H1 (cell line): ENCODE measurements at places on chromosomes 2 and 18.

- DNase-seq: no peak
Observed at GRCh38 chr2:66438891-66439811, 4.2 kb downstream of the MEIS1 start.

DNA sequence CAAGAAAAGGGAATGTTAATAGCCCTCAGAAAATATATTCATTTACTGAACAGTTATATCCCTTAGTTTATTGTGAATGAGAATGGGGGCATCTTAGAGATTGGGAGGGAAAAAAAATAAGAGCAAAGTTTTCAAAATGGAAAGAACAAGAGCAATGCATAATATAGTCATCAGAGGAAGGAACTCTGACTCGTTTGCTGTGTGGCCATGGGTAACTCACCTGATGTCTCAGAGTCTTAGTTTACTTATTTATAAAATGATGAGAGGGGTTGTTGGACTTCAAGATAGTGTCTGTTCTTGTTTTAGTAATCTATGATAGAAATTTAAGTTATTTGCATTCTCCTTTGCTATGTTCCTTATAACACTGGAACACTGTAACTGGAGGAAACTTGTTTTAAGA is 70.7 kb downstream of the EML4 start:
- no peak for DNase-seq

DNA sequence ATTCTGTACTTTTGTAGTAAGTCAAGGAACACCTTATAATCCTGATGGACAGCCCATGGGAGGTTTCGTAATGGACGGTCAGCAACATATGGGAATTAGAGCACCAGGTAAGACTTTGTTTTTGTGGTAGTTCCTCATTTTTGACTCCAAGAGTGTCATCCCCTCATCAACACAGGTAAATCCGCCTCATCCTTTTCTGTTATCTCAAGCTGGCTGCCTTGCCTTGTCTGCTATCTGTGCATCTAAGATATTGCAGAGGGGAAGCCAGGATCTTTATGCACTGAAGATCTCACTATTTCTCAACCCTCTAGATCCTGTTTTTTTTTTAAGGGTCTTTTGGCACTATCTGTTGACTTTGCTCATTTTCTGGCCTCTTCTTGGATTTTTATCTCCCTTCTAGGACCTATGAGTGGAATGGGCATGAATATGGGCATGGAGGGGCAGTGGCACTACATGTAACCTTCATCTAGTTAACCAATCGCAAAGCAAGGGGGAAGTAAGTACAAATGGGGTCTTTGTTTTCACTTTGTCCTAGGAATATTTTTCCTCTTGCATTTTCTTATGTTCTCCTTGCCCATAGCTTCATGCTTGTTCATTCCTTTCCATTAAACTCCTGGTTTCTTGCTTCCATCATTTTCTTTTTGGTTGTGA is 133.8 kb downstream of the MEIS1 start:
- DNase-seq: no peak

DNA sequence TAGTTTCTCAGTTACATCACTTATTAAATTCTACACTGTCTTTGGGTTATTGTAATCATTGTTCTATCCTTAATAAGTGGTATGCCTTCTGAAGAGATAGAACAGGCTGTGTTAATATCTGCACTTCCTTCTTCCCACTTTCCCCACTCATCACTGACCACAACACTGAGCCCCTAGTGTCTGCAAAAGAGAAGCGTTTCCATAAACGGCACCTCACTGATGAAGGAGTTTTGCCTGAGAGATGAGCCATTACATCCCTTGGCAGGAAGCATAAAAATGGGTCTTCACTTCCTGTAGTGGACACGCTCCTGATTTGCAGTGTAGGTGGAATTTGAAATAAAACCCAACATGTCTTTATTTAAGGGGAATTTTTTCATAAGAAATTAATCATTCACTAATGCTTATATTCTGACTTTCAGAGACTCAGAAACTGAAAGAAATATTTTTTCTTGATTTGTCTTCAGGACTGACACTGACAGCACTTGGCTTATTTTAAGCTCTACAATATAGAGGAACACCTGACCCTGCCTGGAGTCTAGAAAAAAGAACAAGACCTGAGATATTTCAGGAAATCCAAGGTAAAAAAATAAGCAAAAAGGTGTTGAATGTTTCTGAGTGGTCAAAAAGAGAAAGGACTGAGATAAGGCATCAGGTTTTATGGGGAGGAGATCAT is 275.3 kb downstream of the RAD51AP2 start:
- DNase-seq: no peak

GRCh38 chr2:238241970-238242369 is 2.1 kb upstream of the HES6 start:
- DNase-seq: no peak

- DNase-seq: no peak
Observed at GRCh38 chr2:138814123-138814898, 34.1 kb upstream of the NXPH2 start.

- DNase-seq: no peak
Observed at GRCh38 chr18:36450264-36450663, 152.8 kb downstream of the FHOD3 start.

DNA sequence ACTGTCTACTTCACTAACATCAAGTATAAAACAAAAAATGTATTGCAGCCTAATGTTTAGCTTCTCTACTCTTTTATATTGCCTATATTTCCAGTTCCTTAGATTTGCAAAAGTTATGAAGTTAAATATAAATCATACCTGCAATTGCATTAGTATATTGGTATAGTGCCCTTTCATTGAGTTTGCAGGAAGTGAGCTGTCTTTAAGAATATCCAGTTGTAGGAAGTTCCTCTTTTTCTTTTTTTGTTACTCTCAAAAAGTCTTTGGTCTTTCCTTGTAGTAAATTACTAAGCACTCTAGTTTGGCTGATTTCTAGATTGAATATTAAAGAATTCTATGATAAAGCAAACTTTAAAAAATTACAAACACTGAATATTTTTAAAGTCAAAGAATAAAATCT is 71.3 kb upstream of the FN1 start:
- DNase-seq: no peak

GRCh38 chr18:934518-935133 is 30.0 kb downstream of the ADCYAP1 start:
- DNase-seq: no peak

DNA sequence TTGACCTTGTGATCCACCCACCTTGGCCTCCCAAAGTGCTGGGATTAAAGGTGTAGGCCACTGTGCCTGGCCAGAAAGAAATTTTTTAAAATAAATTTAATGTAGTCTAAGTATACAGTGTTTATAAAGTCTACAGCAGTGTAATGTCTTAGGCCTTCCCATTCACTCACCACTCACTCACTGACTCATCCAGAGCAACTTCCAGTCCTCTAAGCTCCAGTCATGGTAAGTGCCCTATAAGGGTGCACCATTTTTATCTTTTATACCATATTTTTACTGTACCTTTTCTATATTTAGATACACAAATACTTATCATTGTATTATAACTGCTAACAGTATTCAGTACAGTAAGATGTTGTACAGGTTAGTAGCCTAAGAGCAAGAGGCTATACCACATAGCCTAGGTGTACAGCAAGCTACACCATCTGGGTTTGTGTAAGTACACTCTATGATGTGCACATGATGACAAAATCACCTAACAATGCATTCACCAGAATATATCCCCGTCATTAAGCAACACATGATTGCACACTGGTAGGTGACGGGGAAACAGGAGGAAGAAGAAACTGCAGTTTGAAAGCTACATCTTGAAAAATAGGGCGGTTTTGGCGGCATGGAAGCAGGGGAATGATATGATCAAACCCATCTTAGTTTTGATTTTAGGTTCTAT is 105.1 kb upstream of the ITGB6 start:
- no peak for DNase-seq

- DNase-seq: no peak
Observed at GRCh38 chr18:8402237-8402636, 207.0 kb upstream of the RAB12 start.

DNA sequence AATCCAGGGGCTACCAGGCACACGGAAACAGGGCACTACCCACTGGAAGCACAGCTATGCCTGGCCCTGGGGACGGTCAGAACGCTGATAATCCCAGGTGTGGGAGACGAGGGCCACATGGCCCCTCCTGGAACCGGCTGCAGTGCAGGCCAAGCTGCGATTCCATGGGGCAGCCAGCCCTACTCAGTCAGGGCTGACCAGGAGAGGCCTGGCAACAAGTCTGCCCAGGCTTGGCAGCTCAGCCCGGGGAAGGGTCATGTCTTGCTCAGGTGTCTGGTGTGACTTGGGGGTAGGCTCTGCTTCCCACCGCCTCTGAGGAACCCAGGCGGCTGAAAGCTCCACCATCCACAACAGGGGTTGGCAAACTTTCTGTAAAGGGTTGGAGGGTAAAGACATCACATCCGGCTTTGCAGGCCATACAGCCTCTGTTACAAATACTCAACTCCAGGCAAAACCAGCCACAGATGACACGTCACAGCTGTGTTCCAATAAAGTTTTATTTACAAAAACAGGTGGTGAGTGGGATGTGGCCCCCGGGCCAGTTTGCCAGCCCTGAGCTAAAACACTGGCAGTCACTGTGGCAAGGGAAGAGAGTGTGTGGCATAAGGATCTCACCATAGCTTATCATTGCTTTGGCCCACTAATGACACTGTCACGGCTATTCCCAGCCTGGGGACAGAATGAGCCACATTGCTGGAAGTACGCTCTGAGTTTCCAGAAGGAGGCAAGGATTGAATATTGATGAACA is 85.2 kb downstream of the NDUFA10 start:
- no peak for DNase-seq

DNA sequence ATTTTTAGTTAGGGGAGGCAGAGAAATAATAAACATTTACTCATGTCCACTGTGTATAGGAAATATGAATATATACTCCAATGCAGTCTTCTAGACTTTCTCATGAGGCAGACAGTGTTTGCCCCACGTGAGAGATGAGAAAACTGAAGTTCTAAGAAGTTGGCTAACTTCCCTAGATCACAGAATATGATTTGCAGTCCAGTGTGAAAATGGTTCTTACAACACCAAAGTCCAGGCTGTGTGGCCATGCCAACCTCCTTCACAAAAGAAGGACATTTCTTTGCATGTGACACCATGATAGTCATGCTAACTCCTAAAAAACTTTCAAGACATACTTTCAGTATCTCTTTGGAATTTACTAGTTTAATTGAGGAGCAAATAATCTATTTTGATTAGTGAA is 143.7 kb downstream of the IRS1 start:
- no peak for DNase-seq

GRCh38 chr2:224882291-224883171 is 159.7 kb downstream of the DOCK10 start:
- no peak for DNase-seq

DNA sequence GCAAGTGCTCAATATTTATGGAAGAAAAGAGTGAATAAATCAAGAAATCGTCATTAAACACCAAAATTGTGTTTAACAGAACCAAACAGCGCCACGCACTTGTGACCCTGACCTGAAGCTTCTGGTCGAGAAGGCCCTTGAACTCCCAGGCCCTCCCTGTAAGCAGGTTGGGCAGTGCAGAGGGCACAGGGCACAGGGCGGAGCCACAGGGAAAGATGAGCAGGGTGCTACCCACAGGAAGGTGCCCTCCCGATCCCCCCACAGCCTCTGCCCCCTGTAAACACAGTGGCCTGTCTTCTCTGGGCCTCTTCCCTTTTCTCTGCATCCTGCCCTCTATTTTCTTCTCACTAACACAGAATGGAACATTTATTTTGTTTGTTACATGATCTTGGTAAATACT is 16.9 kb upstream of the TUBB6 start:
- no peak for DNase-seq

DNA sequence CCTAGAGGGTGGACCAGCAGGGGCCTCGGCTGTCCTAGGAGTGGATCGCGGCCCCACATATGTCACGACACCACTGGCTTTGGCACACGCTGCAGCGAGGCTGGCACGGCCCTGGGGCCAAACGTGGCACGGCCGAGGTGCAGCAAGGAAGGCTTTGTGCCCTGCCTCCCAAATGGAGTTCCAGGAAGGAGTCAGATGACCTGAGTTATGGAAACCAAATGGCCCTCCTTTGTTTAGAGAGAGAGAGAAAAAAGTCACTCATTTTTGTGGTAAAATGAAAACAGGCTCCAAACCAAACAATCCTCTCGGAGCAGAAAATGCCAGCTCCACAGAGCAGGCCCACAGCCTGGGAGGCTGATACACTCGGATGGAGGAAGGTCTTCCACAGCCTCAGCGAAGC is 105.6 kb downstream of the ANTXR1 start:
- DNase-seq: no peak

GRCh38 chr2:234410526-234410925 is 86.4 kb downstream of the ARL4C start:
- no peak for DNase-seq

GRCh38 chr18:31278609-31279071 is 39.3 kb upstream of the DSG1 start:
- DNase-seq: no peak

GRCh38 chr2:24704692-24705091 is 88.5 kb downstream of the PTRHD1 start:
- DNase-seq: no peak

GRCh38 chr2:23430263-23430662 is 45.3 kb downstream of the KLHL29 start:
- DNase-seq: peak; percentile 17

- peak; percentile 96 for DNase-seq
Observed at GRCh38 chr2:219002395-219003266, 9.4 kb upstream of the CRYBA2 start.

- DNase-seq: no peak
Observed at GRCh38 chr2:140737006-140737405, 1393.8 kb downstream of the LRP1B start.

DNA sequence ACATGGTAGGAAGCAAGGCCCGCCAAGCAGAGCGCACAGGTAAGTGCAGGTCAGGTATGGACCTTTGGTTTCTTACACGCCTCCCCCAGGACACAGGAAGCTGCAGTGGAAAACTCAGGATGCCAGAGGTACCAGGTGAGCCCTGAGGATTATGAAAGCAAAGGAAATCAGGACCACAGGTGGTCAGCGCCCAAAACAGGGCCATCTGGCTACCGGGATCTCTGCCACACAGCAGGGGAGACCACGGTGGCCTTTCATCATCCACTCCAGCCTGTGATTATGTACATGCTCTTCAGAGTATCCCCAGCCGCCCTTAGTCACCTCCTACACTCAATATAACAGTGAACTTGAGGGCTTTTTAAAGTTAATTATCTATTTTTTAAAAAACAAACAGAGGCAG is 125.5 kb upstream of the EPC2 start:
- no peak for DNase-seq

GRCh38 chr18:63834471-63835113 is 52.9 kb upstream of the SERPINB2 start:
- no peak for DNase-seq

GRCh38 chr2:108877506-108877905 is 90.9 kb downstream of the CCDC138 start:
- DNase-seq: no peak

GRCh38 chr2:219630770-219631405 is 3.5 kb downstream of the SLC4A3 start:
- no peak for DNase-seq
